Left lung (tissue), 14 donors: ENCODE measurements at places on chromosomes 4 and X.

- no peak for DNase-seq
- no peaks in the 10 kb centered on the region for H3K4me1 ChIP-seq
- H3K27ac ChIP-seq, result no peak overlapping the region
- H3K36me3 ChIP-seq, result no peaks in the 10 kb centered on the region
Observed at GRCh38 chrX:133321451-133321850, 93.8 kb downstream of the GPC4 start.

DNA sequence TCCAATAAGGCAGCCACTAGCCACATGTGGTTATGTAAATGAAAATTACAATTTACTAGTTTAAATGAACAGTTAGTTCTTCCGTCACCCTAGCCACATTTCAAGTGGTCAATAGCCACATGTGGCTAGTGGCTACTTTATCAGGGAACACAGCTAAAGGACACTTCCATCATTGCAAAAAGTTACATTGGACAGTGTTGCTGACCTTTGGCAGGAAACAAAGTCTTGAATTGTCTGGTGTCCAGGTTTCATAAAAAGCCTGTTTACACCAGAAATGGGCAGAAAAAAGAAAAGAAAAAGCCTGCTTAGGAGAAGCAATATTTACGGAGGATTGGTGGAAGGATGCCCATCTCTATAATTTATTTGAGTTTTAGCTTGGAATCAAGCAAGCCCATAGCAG is 38.6 kb downstream of the RWDD4 start:
- no peaks in the 10 kb centered on the region for H3K4me1 ChIP-seq
- H3K4me3 ChIP-seq, result no peak overlapping the region
- no peak for DNase-seq
- no peak overlapping the region for H3K27ac ChIP-seq
- no peaks in the 10 kb centered on the region for H3K36me3 ChIP-seq

DNA sequence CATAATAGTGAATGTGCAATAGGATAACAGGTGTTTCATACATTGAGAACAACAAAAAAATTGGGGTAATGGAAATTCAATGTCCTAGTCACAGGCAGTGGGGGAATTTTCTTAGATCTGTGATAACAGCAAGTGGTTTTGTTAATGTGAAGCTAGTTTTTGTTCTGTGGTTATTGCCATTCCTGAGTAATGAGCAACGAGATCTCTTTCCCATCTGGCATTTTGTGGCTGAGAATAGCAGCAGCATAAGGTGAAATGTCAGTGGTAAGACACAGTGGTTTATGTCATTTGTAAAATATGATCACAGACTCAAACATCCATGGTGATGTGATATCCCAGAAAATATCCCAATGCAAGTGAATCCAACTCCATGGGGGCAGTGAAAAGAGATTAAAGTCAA is 497.5 kb downstream of the KCNIP4 start:
- no peaks in the 10 kb centered on the region for H3K27me3 ChIP-seq
- no peak overlapping the region for H3K4me3 ChIP-seq
- H3K27ac ChIP-seq, result no peak overlapping the region

DNA sequence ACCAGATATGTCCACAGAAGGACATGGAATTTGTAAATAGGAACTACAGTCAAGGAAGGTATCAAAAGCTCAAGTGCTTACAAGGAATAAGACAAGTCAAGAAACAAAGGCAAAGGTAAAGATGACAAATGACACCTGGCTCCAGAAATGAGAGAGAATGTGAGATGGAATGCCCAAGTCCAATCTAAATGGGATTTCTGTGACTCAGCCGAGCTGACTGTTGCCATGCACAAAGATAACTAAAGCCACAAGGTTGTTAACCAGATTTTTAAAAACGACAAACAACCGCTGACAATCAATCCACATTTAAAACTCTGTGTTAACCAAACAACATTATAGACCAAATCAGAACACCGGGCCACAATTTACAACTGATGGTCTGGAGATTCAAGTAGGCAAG is 1.1 kb downstream of the NFXL1 start:
- no peaks in the 10 kb centered on the region for H3K27me3 ChIP-seq
- peaks cover 31% of the 10 kb centered on the region for H3K4me1 ChIP-seq
- peak overlapping the region; percentile 88 for H3K27ac ChIP-seq
- no peak for DNase-seq
- peaks cover 15% of the 10 kb centered on the region for H3K36me3 ChIP-seq

- DNase-seq, result no peak
- H3K27me3 ChIP-seq, result no peaks in the 10 kb centered on the region
- no peaks in the 10 kb centered on the region for H3K36me3 ChIP-seq
Observed at GRCh38 chr4:136898590-136899248, 633.6 kb downstream of the PCDH18 start.

DNA sequence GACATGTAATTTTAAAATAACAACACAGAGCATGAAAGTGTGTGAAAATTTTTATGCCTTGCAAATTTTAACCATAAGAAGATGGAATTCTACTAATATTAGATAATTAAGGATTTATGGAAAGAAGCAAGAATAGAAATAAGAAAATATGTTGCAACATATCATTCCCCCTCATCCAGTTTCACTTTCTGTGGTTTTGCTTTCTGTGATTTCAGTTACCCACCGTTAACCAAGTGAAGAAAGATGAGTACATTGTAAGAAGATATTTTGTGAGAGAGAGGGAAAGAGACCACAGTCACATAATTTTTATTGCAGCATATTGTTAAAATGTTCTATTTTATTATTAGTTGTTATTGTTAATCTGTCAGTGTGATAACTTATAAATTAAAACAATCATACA is 77.9 kb downstream of the ADAM29 start:
- no peaks in the 10 kb centered on the region for H3K27me3 ChIP-seq
- no peaks in the 10 kb centered on the region for H3K36me3 ChIP-seq
- no peak overlapping the region for H3K4me3 ChIP-seq
- H3K4me1 ChIP-seq, result no peaks in the 10 kb centered on the region
- H3K27ac ChIP-seq, result no peak overlapping the region

GRCh38 chr4:138643827-138644226 is 371.8 kb upstream of the NOCT start:
- no peak for DNase-seq
- H3K36me3 ChIP-seq, result no peaks in the 10 kb centered on the region
- no peak overlapping the region for H3K27ac ChIP-seq
- no peaks in the 10 kb centered on the region for H3K4me1 ChIP-seq
- H3K27me3 ChIP-seq, result no peaks in the 10 kb centered on the region

DNA sequence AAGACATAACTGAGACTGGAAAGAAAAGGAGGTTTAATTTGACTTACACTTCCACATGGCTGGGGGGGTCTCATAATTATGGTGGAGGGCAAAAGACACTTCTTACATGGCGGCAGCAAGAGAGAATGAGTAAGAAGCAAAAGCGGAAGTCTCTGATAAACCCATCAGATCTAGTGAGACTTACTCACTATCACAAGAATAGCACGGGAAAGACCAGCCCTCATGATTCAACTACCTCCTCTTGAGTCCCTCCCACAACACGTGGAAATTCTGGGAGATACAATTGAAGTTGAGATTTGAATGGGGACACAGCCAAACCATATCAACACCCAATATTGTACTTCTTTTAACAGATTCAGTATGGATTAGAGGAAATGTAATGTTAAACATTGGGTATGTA is 646.6 kb downstream of the ANKRD50 start:
- peaks cover under 1% of the 10 kb centered on the region for H3K4me1 ChIP-seq
- no peak for DNase-seq
- no peaks in the 10 kb centered on the region for H3K36me3 ChIP-seq
- H3K27me3 ChIP-seq, result no peaks in the 10 kb centered on the region
- no peak overlapping the region for H3K27ac ChIP-seq
- no peak overlapping the region for H3K4me3 ChIP-seq

- H3K27me3 ChIP-seq, result no peaks in the 10 kb centered on the region
- no peak for DNase-seq
- H3K27ac ChIP-seq, result no peak overlapping the region
- H3K4me3 ChIP-seq, result no peak overlapping the region
- H3K4me1 ChIP-seq, result no peaks in the 10 kb centered on the region
Observed at GRCh38 chr4:158290912-158291311, 80.6 kb downstream of the TMEM144 start.

DNA sequence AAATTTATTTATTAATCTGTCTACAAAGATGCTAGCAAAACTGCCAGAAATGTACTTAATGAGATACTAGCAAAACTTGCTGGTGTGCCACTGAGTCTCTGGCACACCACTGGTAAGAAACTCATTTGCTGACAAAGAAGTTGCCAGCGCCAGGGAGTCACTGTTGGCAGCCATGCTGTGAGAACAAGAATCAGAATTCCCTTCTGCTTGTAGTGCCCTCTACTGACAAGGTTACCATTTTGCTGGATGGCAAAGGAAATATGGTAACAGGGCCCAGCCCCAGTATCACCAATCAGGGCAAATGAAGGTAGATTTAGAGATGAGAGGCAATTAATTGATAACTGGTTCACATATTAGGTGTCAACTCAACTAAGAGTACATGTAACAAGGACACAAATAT is 750.1 kb upstream of the ADGRL3 start:
- H3K4me3 ChIP-seq, result no peak overlapping the region
- no peak overlapping the region for H3K27ac ChIP-seq
- H3K36me3 ChIP-seq, result no peaks in the 10 kb centered on the region
- DNase-seq, result no peak
- H3K27me3 ChIP-seq, result no peaks in the 10 kb centered on the region
- H3K4me1 ChIP-seq, result no peaks in the 10 kb centered on the region
